Natural killer cell (primary cell): ENCODE measurements at places on chromosomes 12 and 14. TPM values are rescaled to one million over a fixed set of nuclear protein-coding genes. Genes with fewer than 3 reads are reported as not detected.

The MAP3K9 gene
- total RNA-seq = 3.8 TPM

GRCh38 chr14:20682435-20683124 is 1.8 kb upstream of the RNASE4 start:
- peak; percentile 68 for DNase-seq

DNA sequence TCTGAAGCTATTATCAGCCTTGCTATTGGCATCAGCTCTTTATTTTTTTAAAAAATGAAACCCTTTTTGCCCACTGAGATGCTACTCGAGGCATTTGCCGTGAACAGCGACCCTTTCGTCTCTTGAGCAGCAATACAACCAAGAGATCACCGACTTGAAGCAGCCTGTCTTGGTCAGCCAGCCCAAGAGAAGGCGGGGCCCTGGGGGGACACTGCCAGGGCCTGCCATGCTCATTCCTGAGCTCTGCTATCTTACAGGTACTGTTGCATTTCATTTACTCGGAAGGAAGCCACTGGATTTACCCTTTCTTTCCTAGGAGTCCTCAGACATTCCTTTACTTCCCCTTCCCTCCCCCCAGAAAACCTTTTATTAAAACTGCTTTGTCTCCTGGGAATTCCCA is 16.7 kb downstream of the PIWIL1 start:
- DNase-seq = no peak

GRCh38 chr12:30796313-30796780 is 41.6 kb upstream of the CAPRIN2 start:
- DNase-seq = no peak

- no peak for DNase-seq
Measured at GRCh38 chr14:97021001-97021400, 223.8 kb downstream of the VRK1 start.

DNA sequence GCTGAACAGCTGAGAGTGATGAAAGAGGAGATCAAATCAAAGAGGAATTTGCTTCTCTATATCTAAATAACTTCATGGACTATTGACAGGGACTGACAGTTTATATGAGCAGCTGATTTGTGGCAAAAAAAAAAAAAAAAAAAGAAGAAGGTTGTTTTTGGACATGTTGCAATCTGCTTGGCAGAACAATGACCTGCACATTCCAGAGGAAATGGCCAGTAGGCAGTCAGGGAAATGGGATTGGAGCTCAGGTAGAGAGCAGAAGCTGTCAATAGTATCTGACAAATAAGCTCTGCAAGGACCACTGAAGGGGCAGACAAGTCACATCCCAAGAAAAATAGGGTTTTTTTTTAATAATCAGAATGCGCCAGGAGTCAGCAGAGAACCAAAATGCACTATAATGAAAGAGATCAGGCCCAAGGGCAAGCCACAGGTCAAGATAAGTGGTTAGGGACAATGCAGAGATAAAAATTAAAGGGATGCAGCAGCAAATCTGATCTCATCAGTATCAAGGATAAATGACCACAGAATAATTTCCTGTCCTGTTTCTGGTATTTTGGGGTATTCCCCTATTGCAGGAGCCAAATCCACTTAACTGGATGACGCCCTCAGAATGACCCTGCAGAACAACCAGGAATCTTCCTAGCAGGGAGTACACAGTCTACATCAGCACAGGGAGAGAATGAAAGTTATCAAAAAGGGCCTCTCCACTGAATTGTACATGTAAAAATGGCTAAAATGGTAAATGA is 22.6 kb upstream of the DUSP16 start:
- no peak for DNase-seq
